GM04504 (cell line): ENCODE measurements at places on chromosomes 7 and 10.
A peak's percentile ranks its signal among the peaks of the same experiment; 100 is the strongest.

GRCh38 chr10:123550675-123551096 is 115.5 kb upstream of the GPR26 start:
- no peak for DNase-seq

- DNase-seq, result no peak
These were observed 926.1 kb upstream of the SORCS1 start for GRCh38 chr10:108090476-108091215.

- DNase-seq, result peak; percentile 9
These were observed 41.4 kb upstream of the ANLN start for GRCh38 chr7:36348256-36348655.

DNA sequence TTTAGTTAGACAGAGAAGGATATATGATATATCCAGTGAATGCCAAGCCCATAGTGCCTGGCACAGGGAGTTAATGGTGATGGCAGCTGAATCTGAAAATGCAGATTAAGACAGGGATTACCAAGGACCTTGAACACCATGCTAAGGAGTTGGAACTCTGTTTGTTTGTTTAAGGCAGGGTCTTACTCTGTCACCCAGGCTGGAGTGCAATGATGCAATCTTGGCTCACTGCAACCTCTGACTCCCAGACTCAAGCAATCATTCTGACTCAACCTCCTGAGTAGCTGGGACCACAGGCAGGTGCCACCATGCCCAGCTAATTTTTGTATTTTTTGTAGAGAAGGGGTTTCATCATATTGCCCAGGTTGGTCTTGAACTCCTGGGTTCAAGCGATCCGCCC is 1.6 kb downstream of the AKR1D1 start:
- DNase-seq, result no peak

GRCh38 chr10:92559046-92559445 is 14.8 kb downstream of the IDE start:
- DNase-seq, result no peak

GRCh38 chr7:31785101-31785500 is 98.1 kb downstream of the PPP1R17 start:
- no peak for DNase-seq
